ENCODE measurements at places on chromosomes 7 and 10.

DNA sequence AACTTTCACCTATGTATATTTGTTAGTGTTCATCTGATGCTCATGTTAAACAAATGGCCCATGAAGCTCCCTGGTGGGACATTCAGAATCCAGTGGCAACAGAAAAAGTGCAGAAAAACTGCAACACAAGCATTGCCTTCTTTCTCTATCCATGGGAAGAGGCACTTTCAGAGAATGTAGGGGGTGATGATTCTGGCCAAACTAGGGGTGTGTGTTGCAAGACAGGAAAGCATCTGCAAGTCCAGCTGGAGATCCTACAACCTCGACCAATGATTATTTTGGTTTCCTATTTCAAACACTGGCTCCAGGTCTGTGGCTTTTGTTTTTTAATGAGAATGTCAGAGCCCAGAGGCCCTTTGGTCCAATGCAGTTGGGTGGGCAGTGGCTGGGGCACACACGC is 198.7 kb downstream of the CXCL12 start:
- H3K36me3 ChIP-seq: no peaks in the 10 kb centered on the region
- no peaks in the 10 kb centered on the region for H3K4me1 ChIP-seq
- no peaks in the 10 kb centered on the region for H3K27me3 ChIP-seq
- DNase-seq: no peak

GRCh38 chr7:26705567-26705966 is 158.8 kb downstream of the SKAP2 start:
- H3K36me3 ChIP-seq: no peaks in the 10 kb centered on the region
- H3K4me1 ChIP-seq: no peaks in the 10 kb centered on the region

DNA sequence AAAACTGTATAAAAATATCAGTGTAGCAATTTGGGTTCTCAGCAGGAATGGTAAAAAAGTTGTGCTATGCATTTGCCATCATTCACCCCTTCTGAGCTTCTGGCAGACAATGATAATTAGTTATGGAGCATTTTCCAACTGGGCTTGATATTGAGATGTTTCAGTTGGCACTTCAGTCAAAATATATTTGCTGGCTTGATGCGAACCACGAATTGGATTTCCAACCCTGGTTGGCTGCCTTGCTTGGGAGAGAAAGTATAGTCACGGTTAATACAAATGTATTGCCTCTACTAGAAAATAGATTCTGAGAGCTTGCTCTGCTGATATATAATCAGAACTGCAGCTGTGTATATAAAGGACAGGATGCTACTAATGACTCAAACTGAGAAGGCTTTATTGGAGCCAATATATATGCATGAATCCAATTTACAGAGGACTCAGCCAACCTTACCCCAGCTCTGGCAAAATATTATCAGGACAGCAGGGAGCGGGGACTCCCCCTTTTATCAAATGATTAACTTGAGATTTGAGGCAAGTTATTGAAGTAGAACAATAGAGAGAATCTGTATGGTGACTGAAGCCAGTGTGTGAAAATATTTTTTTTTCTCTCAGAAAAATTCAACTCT is 219.8 kb upstream of the SMIM30 start:
- H3K4me1 ChIP-seq: no peaks in the 10 kb centered on the region
- H3K36me3 ChIP-seq: no peaks in the 10 kb centered on the region
- no peak overlapping the region for H3K4me3 ChIP-seq
- DNase-seq: no peak

- peak overlapping the region; percentile 69 for H3K4me3 ChIP-seq
- no peak for DNase-seq
- peaks cover 8% of the 10 kb centered on the region for H3K4me1 ChIP-seq
- no peaks in the 10 kb centered on the region for H3K27me3 ChIP-seq
- H3K36me3 ChIP-seq: no peaks in the 10 kb centered on the region
These were observed 179.0 kb upstream of the KLF14 start for GRCh38 chr7:130912862-130913638.

DNA sequence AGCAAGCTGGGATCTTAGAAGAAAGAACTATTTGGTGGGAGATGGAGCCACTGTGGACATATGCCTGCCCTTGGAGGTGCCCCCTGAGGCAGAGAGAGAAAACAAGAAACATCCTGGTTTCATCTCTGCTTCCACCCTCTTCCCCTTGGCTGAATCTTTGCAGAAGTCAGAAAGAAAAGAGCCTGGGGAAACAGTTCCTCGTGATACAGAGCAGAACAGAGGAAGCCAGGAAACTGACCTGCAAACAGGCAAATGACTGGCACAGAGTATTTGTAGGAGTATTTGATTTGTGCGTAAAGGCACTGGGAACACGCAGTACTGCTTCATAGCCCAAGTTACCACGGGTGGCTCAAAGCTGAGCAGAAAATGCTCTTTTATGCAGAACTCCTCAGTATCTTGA is 7.0 kb upstream of the KEL start:
- no peak overlapping the region for H3K4me3 ChIP-seq
- DNase-seq: no peak
- no peaks in the 10 kb centered on the region for H3K36me3 ChIP-seq
- no peaks in the 10 kb centered on the region for H3K4me1 ChIP-seq
- H3K27me3 ChIP-seq: no peaks in the 10 kb centered on the region

DNA sequence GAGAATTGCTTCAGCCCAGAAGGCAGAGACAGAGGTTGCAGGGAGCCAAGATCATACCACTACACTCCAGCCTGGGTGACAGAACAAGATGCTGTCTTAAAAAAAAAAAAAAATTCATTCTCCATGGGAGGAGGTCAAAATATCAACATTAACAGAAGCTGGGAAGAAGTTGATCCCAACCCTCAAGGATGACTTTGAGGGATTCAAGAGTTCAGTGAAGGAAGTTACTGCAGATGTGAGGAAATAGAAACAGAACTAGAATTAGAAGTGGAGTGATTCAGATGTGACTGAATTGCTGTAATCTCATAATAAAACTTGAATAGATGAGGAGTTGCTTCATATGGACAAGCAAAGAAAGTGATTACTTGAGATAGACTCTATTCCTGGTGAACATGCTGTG is 19.7 kb upstream of the RPEL1 start:
- H3K4me1 ChIP-seq: no peaks in the 10 kb centered on the region
- H3K27me3 ChIP-seq: no peaks in the 10 kb centered on the region
- H3K27ac ChIP-seq: no peak overlapping the region
- H3K4me3 ChIP-seq: no peak overlapping the region

DNA sequence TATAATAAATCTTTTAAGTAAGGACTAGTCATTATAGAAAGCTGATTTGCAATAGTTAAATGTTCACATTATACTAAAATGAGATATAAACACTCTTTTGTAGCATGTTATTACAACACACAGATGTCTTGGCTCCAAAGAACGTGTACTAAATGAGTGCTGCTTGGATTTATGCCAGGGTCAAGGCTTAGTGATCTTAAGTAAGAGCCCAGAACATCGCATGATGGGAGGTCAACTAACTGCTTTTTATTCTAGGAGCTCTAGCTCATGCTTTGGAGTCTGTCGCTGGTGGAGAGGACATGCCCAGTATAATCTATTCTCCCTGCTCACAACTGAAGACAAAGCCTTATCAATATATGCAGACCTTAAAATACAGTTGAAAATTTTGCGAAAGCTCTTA is 315.1 kb downstream of the BBS9 start:
- no peak overlapping the region for H3K27ac ChIP-seq
- H3K4me1 ChIP-seq: no peaks in the 10 kb centered on the region
- no peaks in the 10 kb centered on the region for H3K27me3 ChIP-seq

DNA sequence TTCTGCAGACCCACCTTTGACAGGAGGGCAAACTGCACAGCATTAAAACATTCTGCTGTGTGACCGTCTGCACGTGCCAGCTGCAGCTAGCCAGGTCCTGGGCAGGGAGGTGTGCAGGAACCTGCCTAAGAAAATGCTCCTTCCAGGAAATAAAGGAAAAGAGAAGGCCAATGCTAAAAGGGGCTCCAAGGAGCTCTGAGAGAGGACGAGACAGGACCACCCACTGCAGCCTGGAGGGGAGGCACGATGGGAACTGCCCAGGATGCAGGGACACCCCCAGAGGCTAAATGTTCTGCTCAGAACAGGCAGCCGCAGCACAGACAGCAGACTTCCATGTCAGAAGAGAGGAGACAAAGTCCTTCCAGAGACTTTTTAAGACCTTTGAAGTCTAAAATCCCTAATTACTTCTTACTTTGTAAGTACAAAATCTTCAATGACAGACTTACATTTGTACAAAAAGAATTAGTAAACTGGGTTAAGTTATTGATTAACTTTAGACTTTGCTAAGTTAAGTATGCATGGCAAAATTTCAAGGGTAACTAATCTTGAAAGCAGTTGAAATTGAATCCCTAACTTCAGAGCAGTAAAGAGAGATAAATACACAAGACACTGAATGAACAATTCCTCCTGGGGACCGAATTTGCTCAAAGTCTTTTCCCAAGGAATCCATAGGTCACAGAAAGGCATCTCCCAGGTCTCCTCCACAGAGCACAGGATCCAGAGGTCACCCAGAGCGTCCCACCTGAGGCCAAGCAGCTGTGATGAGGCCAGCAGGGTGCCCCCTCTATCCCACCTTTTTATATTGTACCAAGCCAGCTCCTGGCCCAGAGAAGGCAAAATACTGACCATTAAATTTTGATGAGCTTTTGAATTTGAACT is 21.5 kb downstream of the HSPA12A start:
- no peak overlapping the region for H3K4me3 ChIP-seq
- no peaks in the 10 kb centered on the region for H3K36me3 ChIP-seq
- no peaks in the 10 kb centered on the region for H3K27me3 ChIP-seq
- no peak for DNase-seq

DNA sequence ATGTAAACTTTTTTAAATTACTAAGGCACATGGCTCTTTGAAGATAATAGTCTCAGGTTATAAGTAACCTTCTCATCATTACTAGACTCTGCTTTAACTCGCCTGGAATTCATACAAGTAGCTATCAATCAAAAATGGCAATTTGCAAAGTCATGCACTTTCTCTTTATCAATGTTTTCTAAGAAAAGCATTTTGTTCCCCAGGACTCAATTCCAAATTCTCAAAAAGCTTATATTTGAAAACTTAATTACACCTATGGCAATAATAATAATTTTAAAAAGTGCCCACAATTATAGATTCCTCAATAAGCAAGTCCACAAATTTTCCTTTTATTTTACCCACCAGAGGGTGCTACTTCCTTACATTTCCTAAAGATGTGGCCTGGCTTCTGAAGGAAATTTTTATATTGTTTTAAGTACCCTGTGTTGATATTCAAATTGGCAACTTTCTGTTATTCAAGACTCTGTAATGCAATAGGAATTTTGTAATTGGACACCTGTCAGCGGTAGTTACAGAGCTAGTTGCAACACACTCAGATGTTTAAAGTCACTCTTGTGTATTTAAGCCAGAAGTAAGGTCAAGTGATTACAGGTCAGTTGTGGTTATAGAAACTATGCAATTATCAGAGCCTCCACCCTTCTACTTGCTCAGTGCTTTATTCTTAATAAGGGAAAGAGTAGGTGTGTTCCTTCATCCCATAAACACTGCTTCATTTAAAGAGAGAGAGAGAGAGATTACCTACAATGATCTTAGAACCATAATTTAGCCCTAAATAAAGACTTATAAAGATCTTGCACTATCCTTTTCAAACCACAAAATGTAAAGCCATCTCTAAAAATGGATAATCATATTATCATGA is 47.1 kb upstream of the HYAL4 start:
- H3K27me3 ChIP-seq: no peaks in the 10 kb centered on the region
- peaks cover 13% of the 10 kb centered on the region for H3K4me1 ChIP-seq
- DNase-seq: no peak
- no peaks in the 10 kb centered on the region for H3K36me3 ChIP-seq
- H3K27ac ChIP-seq: peak overlapping the region; percentile 29
- no peak overlapping the region for H3K4me3 ChIP-seq

- no peaks in the 10 kb centered on the region for H3K36me3 ChIP-seq
- DNase-seq: no peak
- H3K27ac ChIP-seq: no peak overlapping the region
These were observed 317.0 kb downstream of the CACNA2D1 start for GRCh38 chr7:82126576-82126975.

GRCh38 chr7:12882710-12883109 is 195.3 kb downstream of the ARL4A start:
- no peak overlapping the region for H3K4me3 ChIP-seq
- H3K27ac ChIP-seq: no peak overlapping the region
- H3K36me3 ChIP-seq: no peaks in the 10 kb centered on the region
- no peaks in the 10 kb centered on the region for H3K27me3 ChIP-seq
- no peak for DNase-seq

DNA sequence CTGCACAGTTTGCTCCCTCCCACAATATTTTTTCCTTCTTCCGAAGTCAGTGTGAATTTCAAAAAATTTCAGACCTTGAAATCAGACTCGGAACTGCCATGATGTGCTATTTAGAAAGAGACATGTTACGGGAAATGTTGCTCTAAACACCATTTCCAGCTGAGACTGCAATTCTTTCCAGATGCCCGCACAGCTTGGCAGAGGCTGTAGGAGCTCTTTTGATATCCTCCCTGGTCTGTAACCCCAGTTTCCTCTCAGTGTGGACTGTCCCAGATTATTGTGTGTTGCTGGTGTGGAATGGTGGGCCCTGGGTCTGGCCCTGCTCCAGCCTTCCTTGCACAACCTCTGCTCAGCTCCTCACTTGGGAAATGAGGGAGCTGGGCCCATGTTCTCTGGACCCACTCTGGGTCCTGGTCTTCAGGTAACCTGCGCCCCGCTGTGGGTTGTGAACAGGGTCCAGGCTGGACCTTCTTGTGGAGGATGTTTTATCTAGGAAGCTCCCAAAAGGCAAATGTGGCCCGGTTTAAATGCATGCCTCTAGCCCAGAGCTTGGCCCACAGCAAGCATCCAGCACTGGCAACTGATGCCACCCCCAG is 172.8 kb upstream of the CXCL12 start:
- no peaks in the 10 kb centered on the region for H3K27me3 ChIP-seq
- no peak overlapping the region for H3K27ac ChIP-seq
- no peaks in the 10 kb centered on the region for H3K36me3 ChIP-seq
- H3K4me1 ChIP-seq: no peaks in the 10 kb centered on the region
- DNase-seq: no peak

- DNase-seq: no peak
- no peak overlapping the region for H3K27ac ChIP-seq
These were observed 22.3 kb downstream of the MCM10 start for GRCh38 chr10:13183625-13184024.

DNA sequence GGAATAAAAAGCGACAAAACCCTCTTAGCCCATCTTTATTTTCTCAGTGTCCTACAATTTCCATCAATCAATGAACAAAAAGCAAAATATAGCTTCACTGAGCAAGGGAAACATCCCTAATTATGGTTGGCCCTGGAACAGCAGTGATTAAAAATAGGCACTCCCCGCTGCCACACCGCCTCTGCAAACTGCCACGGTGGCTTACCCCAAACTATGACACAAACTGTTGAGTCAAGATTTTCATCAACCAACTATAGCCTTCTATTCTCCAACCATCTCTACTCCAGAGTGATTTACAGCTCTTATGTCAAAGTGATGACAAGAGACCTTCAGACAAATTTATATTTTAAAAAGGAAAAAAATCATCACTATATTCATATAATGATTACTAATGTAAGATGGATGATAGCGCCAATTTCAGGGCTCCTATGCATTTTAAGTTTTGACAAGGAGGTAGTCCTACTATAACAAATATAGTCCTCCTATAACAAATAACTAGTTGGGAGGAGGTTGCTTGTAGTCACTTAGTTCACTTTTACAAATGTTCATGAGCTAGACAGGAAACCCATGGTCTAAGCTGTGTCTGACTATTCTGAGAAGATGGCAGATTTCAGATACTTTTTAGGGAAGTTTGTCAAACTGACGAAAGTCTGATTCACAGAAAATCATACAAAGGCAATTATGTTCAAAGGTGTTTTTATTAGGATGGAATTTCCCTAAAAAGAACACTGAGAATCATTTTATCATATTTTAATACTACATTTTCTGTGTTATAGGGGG is 26.3 kb downstream of the DENND11 start:
- H3K4me3 ChIP-seq: no peak overlapping the region
- no peaks in the 10 kb centered on the region for H3K27me3 ChIP-seq
- no peak for DNase-seq
- no peaks in the 10 kb centered on the region for H3K4me1 ChIP-seq
- peaks cover 11% of the 10 kb centered on the region for H3K36me3 ChIP-seq
